ENCODE measurements at places on chromosomes 12 and 14. TPM values are rescaled to one million over a fixed set of nuclear protein-coding genes. Genes with fewer than 3 reads are reported as not detected.

DNA sequence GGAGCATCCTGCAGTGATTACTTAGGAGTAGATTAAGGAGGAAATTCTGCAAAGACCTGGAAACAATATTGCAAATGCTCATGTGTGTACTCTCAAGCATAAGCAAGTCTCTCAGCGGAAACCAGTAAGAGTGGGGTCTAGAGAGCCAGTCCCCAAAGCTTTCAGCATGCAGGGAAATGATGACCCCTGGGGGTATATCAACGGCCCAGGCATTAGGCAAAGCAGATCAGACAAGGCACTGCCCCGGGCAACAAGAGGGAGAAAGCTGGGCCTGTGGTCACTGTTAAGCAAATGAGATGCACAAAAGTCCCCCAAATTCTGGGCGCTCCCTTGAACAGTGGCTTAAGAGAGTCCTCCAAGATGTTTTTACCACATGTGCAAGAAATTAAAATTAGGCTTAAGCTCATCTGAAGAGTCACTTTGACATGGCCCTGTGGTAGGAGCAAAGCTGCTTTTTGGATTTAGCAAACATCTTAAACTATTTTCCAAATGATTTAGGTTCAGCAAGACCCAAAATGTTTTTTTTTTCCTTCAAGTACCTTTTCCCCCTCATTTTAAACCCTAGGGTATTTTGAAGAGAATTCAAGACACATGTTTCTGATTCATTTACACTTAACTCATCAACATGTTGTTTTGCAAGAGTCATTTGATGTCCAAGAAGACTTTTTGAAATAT is 457.1 kb upstream of the TBX3 start:
- H3K4me1 ChIP-seq: no peaks in the 10 kb centered on the region
- no peak for DNase-seq
- no peaks in the 10 kb centered on the region for H3K36me3 ChIP-seq
- no peak overlapping the region for H3K4me3 ChIP-seq
- no peaks in the 10 kb centered on the region for H3K27me3 ChIP-seq
- no peak overlapping the region for H3K27ac ChIP-seq

GRCh38 chr14:26078561-26078960 is 519.3 kb downstream of the NOVA1 start:
- no peaks in the 10 kb centered on the region for H3K27me3 ChIP-seq
- H3K27ac ChIP-seq: no peak overlapping the region
- H3K4me1 ChIP-seq: no peaks in the 10 kb centered on the region
- DNase-seq: no peak
- no peaks in the 10 kb centered on the region for H3K36me3 ChIP-seq
- no peak overlapping the region for H3K4me3 ChIP-seq

- no peak for DNase-seq
- peaks cover 27% of the 10 kb centered on the region for H3K4me1 ChIP-seq
- peaks cover 2% of the 10 kb centered on the region for H3K36me3 ChIP-seq
- peak overlapping the region; percentile 51 for H3K27ac ChIP-seq
- H3K27me3 ChIP-seq: peaks cover 2% of the 10 kb centered on the region
Observed at GRCh38 chr12:88298761-88299242, 156.7 kb downstream of the TMTC3 start.

DNA sequence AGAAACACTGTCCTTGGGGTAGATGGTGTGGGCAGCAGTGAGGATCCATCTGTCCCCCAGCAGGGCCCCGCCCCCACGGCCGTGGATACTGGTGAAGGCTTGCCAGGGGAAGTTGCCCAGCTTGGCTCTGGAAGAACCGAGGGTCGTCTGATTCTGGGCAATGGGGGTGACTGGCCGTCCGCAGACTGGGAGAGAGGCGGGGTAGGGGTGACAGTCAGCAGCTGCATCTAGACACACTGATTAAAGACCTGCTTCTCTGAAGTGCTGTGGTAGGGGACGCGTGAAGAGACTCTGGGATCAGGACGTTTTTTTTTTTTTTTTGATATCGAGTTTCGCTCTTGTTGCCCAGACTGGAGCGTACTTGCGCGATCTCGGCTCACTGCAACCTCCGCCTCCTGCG is 4.7 kb upstream of the C1R start:
- peaks cover 3% of the 10 kb centered on the region for H3K27me3 ChIP-seq
- H3K27ac ChIP-seq: no peak overlapping the region
- H3K4me3 ChIP-seq: no peak overlapping the region
- peaks cover 7% of the 10 kb centered on the region for H3K4me1 ChIP-seq

DNA sequence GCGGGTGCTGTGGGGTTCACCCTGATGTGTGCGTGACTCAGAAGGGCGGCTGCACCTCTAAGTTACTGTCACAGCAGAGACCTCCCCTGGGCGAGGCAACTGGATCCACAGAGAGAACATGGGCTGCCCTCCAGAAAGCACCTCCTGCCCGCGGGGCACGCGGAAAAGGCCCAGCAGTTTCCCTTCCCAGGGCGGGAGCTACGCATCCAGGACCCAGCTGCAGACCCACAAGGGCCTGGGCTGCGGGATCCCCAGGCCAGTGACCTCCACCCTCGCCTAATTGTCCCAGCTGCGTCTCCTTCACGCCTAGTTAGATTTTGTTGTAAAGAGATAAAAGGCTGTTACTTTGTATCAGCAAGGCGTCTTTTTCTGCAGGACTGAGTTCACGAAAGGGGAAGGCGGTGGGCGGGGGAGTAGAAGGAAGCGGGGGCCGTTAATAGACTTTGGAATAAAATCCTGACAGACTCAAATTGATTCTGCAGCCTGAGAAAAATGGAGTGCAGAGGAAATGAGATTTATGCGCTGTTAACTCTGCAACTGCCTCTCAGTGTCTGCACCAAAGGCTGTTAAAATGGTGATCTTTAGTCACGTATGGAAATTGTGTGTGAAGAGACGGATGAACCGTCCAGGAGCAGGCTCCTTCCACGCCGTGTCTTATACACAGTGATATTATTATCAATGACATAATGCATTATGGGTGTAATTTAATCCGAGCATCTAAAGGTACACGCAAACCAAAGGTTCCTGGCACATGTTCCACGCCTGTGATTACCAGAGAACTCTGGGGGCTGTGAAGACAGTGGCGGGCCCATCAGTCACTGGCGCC is 65.9 kb upstream of the FBRSL1 start:
- no peaks in the 10 kb centered on the region for H3K36me3 ChIP-seq
- DNase-seq: no peak
- H3K27me3 ChIP-seq: peaks cover 10% of the 10 kb centered on the region
- H3K4me3 ChIP-seq: no peak overlapping the region
- peaks cover 10% of the 10 kb centered on the region for H3K4me1 ChIP-seq

DNA sequence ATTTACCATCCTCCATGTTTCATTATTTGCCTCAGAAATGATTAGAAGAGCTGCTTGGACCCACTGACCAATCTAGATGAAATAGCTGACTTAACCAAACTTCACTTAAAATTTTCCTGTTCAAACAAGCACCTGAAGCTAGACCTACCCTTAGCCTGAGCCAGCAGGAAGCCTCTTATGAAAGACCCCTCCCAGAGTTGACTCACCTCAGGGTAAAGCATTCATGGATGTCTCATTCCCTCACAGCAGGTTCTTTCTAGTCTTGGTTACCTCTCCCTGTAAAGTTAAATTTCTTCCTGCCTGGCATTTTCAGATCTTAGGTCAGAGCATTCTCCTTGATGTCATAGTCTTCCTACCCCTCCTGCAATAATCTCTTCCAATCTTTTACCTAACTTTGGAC is 1209.8 kb downstream of the FLRT2 start:
- no peak overlapping the region for H3K27ac ChIP-seq
- H3K36me3 ChIP-seq: no peaks in the 10 kb centered on the region
- H3K27me3 ChIP-seq: no peaks in the 10 kb centered on the region
- H3K4me1 ChIP-seq: no peaks in the 10 kb centered on the region
- no peak for DNase-seq

GRCh38 chr14:76012354-76012753 is 26.8 kb downstream of the IFT43 start:
- peaks cover 4% of the 10 kb centered on the region for H3K4me1 ChIP-seq
- peaks cover 5% of the 10 kb centered on the region for H3K36me3 ChIP-seq
- DNase-seq: no peak
- H3K27ac ChIP-seq: no peak overlapping the region

DNA sequence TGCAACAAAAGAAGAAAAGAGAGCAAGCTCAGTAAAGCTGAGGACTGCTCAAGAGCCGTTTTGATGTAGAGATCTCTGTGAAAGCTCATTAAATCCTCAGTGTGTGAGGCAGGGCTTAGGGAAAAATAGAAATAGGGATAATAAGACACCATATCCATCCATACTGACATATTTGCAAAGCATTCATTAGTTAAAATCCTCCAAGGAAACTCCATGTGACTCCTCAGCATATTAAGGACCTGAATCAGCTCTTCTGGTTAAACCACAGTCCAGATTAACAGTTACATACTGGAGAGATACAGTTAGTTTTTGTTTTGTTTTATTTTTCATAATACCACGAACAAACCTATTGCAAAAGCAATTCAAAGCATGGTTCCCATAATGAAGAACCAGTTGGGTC is 288.2 kb downstream of the PAWR start:
- H3K27me3 ChIP-seq: no peaks in the 10 kb centered on the region
- H3K4me3 ChIP-seq: no peak overlapping the region
- DNase-seq: no peak
- no peaks in the 10 kb centered on the region for H3K36me3 ChIP-seq
- H3K27ac ChIP-seq: no peak overlapping the region

GRCh38 chr12:132724506-132725241 is 14.0 kb downstream of the PGAM5 start:
- no peaks in the 10 kb centered on the region for H3K4me1 ChIP-seq
- no peaks in the 10 kb centered on the region for H3K27me3 ChIP-seq
- H3K27ac ChIP-seq: no peak overlapping the region
- DNase-seq: no peak

DNA sequence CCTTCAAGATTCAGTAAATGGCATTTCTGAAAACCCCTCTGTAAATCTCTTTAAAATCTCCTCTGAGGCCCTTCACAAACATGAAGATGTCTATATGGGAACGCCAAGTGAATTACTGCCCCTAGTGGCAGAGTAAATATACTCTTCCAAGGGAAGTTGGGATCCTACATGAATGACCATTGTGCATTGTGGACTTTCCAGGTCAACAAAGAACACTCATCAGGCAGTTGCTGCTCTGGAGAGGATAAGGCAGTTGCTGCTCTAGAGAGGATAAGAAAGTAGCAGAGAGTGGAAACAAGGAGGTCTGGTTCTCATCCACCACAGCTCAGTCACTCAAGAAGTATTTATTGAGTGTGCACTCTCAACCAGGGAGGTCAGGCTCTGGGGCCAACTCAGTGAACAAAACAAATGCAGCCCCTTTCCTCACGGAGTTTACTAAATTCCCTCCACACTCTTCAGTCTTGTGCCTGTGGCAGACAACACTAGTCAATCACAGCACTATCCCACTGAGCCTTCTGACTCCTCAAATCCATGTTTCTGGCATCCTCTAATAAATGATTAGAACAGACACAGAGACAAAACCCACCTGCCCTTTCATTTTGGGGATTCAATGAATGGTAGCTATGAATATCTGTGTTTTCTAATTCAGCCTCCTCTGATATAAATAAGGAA is 52.9 kb downstream of the SVOP start:
- no peak overlapping the region for H3K4me3 ChIP-seq
- H3K4me1 ChIP-seq: no peaks in the 10 kb centered on the region
- no peaks in the 10 kb centered on the region for H3K36me3 ChIP-seq
- peaks cover 2% of the 10 kb centered on the region for H3K27me3 ChIP-seq
- H3K27ac ChIP-seq: no peak overlapping the region

GRCh38 chr12:123843912-123844748 is 82.0 kb downstream of the DNAH10 start:
- H3K27me3 ChIP-seq: peaks cover 5% of the 10 kb centered on the region
- no peak overlapping the region for H3K4me3 ChIP-seq
- DNase-seq: no peak
- H3K36me3 ChIP-seq: no peaks in the 10 kb centered on the region

DNA sequence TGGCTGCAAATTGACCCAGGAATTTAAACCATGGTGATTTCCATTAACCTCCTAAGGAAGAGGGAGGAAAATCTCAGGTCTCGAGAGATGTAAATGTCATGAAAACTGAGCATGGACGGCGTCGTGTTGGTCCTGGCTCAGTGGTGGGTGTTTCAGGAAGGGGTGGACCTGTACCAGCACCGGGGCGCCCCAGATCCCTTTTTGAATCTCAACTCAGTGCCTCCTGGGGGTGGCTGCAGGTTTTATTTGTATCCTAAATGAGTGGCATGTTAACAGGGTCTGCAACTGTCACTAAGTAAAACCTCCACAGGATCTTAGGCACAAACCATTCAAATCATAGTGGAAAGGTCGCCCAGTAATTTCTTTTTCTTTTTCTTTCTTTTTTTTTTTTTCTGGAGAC is 101.3 kb downstream of the ASCL4 start:
- H3K4me1 ChIP-seq: no peaks in the 10 kb centered on the region
- H3K27me3 ChIP-seq: peaks cover 13% of the 10 kb centered on the region
- no peak for DNase-seq

- H3K4me1 ChIP-seq: peaks cover 47% of the 10 kb centered on the region
- DNase-seq: peak; percentile 48
- H3K27me3 ChIP-seq: no peaks in the 10 kb centered on the region
Observed at GRCh38 chr14:103391048-103391447, 5.8 kb downstream of the MARK3 start.

- H3K27ac ChIP-seq: no peak overlapping the region
- no peaks in the 10 kb centered on the region for H3K27me3 ChIP-seq
- H3K36me3 ChIP-seq: peaks cover 32% of the 10 kb centered on the region
- H3K4me1 ChIP-seq: peaks cover 45% of the 10 kb centered on the region
- DNase-seq: no peak
Observed at GRCh38 chr14:20456971-20457370, 1.9 kb downstream of the APEX1 start.

DNA sequence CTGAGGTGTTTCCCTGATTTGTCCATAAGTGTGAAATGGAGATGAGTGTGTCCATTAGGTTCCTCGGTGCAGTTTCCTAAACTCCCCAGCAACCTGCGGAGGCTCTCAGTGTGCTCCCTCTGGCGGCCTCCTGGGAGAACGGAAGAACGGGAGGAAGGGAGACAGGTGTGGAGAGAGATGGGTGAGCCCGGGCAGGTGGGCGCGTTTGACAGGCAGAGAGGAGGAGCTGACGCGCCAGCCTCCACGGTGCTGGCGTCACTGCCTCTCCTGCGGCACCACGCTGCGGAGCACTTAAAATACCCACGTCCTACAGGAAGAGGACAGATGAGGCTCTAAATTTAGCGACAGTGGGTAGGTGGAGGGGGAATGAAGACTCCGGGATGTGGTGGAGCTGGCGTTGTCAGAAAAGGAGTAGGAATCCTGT is 26.8 kb upstream of the PEX5 start:
- H3K27ac ChIP-seq: no peak overlapping the region
- peaks cover 6% of the 10 kb centered on the region for H3K4me1 ChIP-seq
- H3K4me3 ChIP-seq: no peak overlapping the region
- H3K27me3 ChIP-seq: peaks cover 18% of the 10 kb centered on the region

- no peaks in the 10 kb centered on the region for H3K4me1 ChIP-seq
- no peak for DNase-seq
- H3K36me3 ChIP-seq: no peaks in the 10 kb centered on the region
- H3K4me3 ChIP-seq: no peak overlapping the region
Observed at GRCh38 chr12:104944252-104944651, 13.8 kb downstream of the SLC41A2 start.

- H3K4me1 ChIP-seq: no peaks in the 10 kb centered on the region
- no peak overlapping the region for H3K27ac ChIP-seq
- H3K4me3 ChIP-seq: no peak overlapping the region
- peaks cover 4% of the 10 kb centered on the region for H3K27me3 ChIP-seq
Observed at GRCh38 chr12:43669373-43669772, 89.2 kb downstream of the PUS7L start.

- H3K4me3 ChIP-seq: no peak overlapping the region
- peaks cover 22% of the 10 kb centered on the region for H3K4me1 ChIP-seq
- H3K27me3 ChIP-seq: no peaks in the 10 kb centered on the region
- no peak for DNase-seq
- H3K27ac ChIP-seq: no peak overlapping the region
Observed at GRCh38 chr12:75724928-75725312, 213.5 kb upstream of the KRR1 start.

NFATC4 gene
- total RNA-seq: not detected

PRB2 gene
- not detected for total RNA-seq

GIT2 gene
- 107 TPM for total RNA-seq

KCNH5 gene
- not detected for total RNA-seq

FGD6 gene
- total RNA-seq: 0.71 TPM
